Neural crest cell (in vitro differentiated cells): ENCODE measurements at places on chromosomes 12 and 14.

DNA sequence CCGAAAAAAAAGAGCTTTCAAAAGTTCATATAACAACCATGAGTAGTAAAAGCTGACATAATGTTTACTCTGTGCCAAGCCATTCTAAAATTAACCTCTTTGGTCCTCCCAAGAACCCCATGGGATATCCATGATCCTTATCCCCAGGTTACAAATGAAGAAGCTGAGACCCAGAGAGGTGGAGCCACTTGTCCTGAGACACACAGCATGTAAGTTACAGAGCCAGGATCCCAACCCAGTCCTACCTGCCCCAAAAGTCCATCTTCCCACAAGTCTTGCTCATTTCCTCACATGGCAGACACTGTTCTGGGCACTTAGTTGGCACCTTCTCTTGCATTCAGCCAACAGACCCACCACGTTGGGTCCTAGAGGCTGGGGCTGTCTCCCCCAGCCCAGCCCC, 37.1 kb downstream of the TRPV4 start:
- no peak for DNase-seq

GRCh38 chr14:42437809-42438208, 831.1 kb downstream of the LRFN5 start:
- DNase-seq = no peak

- DNase-seq = no peak
These were observed 34.2 kb upstream of the MAP1LC3B2 start for GRCh38 chr12:116524964-116525379.

- no peak for DNase-seq
These were observed 2.2 kb downstream of the ZNF839 start for GRCh38 chr14:102321456-102322422.

DNA sequence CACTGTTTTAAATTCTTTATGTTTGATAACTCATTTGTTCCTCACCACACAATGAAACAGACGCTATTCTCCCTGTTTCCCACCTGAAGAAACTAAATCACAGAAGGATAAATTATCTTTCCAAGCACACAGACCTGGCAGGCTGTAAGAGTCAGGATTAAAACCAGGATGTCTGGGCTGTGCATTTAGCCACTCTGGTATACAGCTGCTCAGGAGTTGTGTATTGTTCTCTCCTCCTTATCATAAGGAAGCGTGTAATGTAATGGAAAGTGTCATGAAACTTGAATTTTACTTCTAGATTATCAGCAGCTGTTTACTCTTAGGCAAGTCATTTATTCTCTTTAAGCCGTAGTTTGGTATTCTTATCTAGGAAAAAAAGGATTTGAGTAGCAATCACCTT, 154.8 kb upstream of the LRIG3 start:
- no peak for DNase-seq

DNA sequence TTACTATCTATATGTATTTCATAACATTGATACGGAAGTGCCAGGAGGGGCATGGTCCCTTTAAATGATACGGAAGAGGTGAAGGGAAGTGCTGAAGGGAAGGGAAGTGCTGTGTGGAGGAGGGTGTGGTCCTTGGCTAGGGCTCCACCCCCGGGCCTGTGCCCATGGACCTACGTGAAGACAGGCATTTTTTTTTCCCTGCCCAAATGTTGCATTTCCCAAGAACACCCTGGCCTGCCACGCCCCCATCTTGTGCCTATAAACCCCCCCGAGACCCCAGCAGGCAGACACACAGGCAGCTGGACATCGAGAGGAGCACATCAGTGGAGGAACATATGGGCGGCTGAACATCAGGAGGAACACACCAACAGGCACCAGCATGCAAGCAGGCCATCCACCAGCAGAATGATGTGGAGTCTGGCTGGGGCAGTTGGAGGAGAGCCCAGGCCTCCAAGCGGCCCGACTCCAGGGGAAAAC, 134.1 kb downstream of the SLC41A2 start:
- no peak for DNase-seq

- DNase-seq = peak; percentile 29
These were observed 743 bp downstream of the PUS1 start for GRCh38 chr12:131929581-131930456.

DNA sequence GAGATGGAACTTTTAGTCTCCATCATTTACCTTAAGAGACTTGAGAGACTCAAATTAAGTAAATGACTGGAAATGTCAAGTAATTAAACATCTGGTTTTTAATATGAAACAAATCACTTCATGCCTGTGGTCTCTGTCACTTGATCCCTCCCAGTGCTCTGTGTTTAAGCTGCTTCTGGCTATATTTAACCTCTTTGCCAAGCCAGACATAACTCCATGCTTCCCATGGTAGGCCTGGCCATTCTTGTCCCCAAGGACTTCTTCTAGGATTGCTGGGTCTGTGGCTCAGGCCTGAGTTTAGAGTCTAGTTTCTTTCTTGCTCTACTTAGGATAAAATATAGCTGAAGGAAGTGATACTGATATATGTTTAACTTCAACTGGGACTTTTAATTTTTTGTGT, 1013.6 kb downstream of the FLRT2 start:
- DNase-seq = no peak

- DNase-seq = no peak
These were observed 4.0 kb downstream of the AGAP2 start for GRCh38 chr12:57734591-57734990.

GRCh38 chr12:20364501-20364900, 3.8 kb upstream of the PDE3A start:
- no peak for DNase-seq

GRCh38 chr12:113422030-113422885, at the start of gene SDSL:
Gene SDSL, plus strand, starts transcription at chr12:113422380. Its CDS starts 5,603 bp downstream, at chr12:113427983.
- peak; percentile 12 for DNase-seq

DNA sequence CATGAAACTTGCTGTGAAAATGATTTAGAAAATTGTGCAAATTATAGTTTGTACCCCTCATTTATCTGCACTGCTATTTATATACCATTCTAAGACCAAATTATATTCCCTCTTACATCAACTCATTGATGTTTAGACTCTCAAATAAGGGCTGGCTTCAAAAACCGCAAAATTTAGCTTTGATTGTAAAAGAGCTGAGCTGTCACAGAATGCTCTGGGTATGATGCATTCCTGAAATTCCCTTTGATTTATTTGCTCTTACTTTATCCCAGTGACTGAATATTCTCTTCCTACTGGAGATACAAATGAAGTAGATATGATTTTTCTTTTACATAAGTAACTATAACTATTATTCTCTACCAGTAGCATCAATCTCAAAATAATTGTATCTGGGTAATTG, 78.0 kb upstream of the TMTC2 start:
- no peak for DNase-seq

DNA sequence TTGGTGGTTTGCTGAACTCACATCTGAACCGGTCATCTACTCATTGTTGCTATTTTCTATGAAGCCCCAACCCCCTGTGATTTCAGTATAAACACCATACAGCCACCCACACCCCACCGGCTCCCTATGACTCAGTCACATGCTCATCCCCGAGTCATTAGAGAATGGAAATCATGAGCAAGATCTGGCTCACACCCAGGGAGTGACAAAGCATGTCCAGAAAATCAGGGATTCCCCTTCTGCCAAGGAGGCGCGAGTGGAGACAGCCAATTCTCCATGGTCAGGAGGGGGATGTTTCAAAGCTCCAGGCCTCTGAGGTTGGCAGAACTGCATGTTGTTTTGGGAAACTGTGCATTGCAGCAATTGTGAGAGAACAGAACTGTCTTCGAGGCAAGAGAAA, 657.5 kb upstream of the TBX3 start:
- DNase-seq = no peak

DNA sequence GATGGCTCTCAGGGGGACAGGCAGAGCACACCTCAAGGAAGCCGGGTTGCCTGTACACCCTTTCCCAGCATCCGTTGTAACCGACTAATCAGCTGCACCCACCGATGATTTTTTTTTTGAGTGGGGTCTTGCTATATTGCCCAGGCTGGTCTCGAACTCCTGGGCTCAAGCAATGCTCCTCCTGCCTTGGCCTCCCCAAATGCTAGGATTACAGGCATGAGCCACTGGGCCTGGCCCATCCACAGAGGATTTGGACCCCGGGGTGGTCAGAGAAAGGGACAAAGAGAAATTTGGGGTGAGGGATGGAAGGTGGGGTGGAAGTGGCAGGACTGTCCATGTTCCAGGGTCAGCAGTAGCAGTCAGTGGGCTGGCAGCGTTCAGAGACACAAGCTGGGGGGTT, 43.3 kb upstream of the PPP1CC start:
- DNase-seq = no peak

DNA sequence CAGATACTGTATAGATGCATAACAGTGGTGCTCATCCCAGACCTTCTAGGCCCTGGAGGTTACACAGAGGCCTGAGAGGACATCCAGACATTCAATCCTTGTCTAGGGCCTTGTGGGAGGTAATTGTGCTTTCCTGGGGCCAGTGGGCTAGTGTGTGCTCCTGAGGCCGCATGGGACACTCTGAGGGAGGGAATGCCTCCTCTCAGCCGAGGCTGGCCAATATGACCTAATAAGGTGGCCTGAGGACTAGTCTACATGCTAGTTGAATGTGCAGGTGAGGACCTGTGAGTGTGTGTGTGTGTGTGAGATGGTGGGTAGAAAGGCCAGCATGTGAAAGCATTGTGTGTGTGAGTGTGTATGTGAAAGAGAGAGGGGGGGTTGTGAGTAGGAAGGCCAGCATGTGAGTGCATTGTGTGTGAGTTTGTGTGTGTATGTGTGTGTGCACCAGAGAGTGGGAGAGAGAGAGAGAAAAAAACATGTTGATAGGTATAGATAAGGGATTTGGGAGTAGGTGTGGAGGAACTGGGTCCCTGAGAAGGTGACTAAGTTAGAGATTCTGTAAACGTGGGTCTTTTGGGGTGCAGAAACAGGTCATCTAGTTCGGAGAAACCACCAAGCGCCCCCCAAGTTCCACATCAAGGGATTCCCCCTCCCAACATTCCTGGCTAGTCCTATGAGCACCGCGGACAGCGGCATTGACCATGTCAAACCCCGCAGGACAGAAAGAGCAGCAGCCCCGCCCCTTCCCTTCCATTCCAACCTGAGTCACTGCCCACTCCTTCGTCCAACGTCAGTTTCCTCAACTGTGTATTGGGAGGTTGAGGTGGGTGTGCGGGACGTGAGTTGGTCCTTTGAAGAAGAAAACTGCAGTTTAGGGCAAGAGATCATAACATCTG, 9.7 kb upstream of the KRT81 start:
- no peak for DNase-seq

- DNase-seq = no peak
These were observed 45.8 kb downstream of the ETV6 start for GRCh38 chr12:11695321-11695720.

GRCh38 chr14:70893858-70894291, 13.4 kb upstream of the PCNX1 start:
- DNase-seq = no peak

DNA sequence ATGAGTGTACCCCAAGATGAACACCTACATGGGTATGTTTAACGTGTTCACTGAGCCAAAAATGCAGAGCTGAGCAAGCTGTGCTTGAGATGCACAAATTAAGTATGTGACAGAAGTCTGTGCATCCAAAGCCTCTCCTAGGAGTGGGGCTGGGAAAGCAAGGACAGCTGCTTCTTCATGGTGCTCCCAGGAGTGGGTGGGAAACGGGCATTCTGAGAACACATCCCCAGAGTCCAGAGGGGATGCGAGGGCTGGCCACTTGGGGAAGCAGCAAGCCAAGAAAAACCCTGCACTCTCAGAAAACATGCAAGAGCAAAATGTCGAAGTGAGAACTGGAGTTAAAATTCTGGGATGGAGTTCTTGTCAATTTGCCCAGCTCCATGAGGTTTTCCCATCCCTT, 414.3 kb downstream of the BCAT1 start:
- no peak for DNase-seq

GRCh38 chr12:41972598-41972997, 172.1 kb downstream of the GXYLT1 start:
- DNase-seq = no peak

- DNase-seq = no peak
These were observed 14.9 kb downstream of the ATP2B1 start for GRCh38 chr12:89693639-89694202.

GRCh38 chr12:62263966-62264365, 3.8 kb downstream of the USP15 start:
- no peak for DNase-seq
